NCI-H446 (cell line): ENCODE measurements at places on chromosomes 1 and 21.

DNA sequence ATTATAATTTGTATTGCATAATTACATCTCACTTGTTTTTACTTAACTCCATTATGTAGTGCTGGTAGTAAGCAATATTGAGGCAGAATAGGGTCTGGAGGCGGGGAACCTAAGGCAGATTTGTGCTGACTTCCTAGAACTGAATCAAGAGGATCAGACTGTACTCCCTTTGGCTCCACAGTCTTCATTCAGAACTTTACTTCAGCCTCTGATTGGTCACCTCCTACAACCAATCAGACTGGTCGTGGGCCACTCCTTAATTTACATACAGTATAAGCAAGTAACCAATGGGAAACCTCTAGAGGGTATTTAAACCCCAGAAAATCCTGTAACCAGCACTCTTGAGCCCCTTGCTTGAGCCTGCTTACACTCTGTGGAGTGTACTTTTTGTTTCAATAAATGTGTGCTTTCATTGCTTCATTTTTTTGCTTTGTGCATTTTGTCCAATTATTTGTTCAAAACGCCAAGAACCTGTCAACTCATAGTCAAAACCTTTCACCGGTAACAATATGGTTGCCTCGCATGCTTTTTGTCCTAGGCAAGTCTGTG is 31.6 kb downstream of the ZBTB8OS start:
- no peak for DNase-seq

- no peak for DNase-seq
Measured at GRCh38 chr1:60573121-60573520, 499.6 kb upstream of the C1orf87 start.

- DNase-seq: no peak
Measured at GRCh38 chr1:38208716-38209632, 162.4 kb upstream of the POU3F1 start.

DNA sequence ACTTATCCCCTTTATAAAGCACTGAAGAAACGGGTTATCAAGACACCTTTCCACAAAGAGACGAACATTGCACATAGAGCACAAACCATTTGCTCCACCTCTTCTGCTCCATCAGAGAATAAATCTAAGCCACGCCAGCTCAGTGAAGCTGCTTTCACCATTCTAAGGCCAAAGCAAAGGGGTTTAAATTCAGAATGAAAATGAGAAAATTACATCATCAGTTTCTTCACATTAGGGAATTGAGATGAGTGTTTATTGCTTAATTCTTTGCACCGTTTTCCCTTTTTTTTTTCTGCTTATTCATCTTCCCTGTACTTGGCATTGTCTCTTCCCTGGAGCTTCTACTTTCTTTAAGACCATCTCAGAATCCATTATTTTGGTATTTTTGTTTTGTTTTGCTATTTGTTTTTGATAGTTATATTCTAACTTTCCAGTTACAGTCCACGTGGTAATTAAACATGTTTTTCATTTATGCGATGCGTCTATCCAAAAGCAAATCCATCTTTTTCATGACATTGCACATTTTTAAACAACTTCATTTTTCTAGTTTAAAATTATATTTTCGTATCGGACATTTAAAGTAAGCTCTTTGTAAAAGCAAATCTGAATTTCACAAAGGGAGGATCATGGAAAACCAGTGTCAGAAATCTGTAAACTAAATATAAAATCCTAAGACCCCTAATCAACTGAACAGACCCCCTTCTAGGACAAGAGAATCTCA is 1.9 kb upstream of the OR2T34 start:
- no peak for DNase-seq
